ENCODE measurements at places on chromosomes 7 and 10.
A peak's percentile ranks its signal among the peaks of the same experiment; 100 is the strongest.

GRCh38 chr7:2945171-2945570 lies 98.5 kb downstream of the CARD11 start:
- no peak for DNase-seq

DNA sequence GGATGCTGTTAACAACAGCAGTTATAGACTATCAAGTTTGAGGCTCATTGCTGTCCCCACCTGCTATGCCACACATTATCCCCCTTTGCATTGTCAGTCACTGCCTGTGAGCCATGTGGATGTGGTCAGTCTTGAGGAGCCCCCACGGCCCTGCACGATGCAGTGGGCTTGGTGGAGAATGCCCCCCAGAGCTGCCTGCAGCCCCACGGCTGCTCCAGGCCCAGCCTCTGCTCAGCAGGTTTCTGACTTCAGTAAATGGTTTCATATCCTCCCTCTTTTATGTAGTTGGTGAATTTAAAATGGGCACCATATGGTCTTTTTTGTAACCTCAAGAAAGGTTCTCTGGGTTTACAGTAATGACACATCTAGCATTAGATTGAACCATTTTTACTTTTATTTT lies 164.1 kb downstream of the EBF3 start:
- DNase-seq: no peak

- DNase-seq: no peak
These were observed 76.8 kb downstream of the ADK start for GRCh38 chr10:74227697-74228424.

GRCh38 chr10:19986591-19986990 lies 170.4 kb downstream of the PLXDC2 start:
- DNase-seq: no peak

- DNase-seq: peak; percentile 40
These were observed 53.0 kb upstream of the TNKS2 start for GRCh38 chr10:91745090-91745831.

- no peak for DNase-seq
These were observed 41.8 kb downstream of the PLEKHA8 start for GRCh38 chr7:30070052-30070451.

DNA sequence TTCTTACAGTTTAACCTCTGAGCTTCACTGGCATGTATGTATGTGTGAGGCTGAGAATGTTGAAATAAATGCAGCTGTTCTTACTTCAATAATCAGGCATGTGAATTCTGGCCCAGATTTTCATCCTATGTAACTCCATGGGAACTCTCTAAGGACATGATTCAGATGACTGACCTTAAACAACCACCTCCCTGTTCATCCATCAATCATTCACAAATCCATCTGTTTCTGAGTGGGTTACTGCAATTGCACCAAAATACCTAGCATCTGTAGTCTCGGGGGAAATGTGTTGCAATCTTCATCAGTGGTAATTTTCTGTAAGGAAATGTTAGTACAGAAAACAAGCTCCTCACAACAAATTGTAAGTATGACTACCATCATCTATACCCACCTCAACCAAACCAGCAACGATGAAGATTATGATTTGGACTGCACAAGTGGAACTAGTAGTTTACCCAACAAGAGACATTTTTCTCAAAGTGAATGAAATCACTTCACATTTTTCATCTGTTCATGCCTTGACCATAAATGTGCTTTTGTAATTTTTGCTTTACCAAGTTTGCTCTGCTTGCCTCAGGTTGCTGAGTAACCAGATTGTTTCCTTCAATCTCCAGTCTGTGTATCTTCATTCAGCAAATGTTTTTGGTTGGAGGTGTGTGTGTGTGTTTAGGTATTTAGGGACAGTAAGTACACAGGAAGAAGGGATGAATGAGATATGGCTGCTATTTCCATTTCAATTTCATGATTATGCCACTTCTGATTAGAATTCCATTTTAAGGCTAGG lies 65.7 kb upstream of the FZD8 start:
- DNase-seq: no peak

DNA sequence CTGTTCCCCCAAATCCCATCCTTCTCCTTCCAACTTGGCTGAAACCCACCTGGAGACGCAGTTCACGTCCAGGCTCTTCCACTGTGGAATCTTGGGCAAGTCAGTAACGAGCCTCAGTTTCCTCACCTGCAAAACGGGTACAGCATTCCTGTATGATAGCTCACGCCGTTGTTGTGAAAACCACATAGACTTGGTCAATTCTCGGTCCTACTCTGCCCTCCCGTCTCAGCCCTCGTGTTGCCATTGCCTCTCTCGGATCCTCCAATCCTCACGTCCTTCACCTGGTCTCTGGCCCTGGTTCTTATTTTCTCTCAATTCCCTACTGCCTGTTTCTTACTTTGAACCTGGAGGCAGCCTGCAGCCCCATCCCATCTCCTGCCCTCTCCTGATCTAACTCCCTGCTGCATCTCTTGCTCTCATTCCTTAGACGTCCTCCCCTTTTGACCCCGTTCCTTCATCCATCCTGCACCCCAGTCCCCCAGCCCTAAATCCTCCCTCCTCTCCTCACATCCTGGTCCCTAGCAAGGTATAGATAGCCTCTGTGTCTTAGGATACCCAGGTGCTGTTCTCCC lies 2.0 kb upstream of the MUC12 start:
- DNase-seq: peak; percentile 66

- DNase-seq: no peak
These were observed 19.8 kb upstream of the FAM133B start for GRCh38 chr7:92609921-92610518.

DNA sequence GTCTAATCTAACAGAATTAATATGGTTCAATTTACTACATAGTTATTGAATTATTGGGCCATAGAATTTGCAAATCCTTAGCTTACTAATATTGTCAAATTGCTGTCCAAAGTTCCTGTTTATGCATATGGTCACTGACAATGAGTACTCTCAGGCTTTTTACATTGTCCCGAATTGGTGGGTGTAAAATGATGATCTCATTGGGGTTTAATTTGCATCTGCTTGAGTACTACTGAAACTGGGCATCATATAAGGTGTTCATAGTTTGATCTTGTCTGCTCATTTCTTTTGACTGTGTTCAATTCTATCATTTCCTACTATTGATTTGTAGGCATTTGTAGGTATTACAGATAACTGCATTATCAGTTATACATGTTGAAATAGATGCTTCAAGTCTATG lies 12.7 kb downstream of the ABCA13 start:
- DNase-seq: no peak

DNA sequence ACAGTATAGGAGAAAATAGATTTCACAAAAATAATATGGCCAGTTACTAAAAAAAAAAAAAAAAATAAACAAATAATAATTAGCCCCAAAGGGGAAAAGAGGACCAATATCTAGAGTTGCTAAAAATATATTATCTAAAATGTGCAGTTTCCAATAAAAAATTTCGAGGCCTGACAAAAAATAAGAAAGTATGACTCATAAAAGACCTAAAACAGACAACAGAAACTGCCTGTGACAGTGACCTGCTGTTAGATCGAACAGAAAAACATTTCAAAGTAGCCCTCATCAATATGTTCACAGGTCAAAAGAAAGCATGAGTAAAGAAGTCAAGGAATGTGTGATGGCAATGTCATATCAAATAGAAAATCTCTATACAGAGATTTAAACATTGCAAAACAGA lies 11.8 kb upstream of the TSPAN12 start:
- DNase-seq: no peak

DNA sequence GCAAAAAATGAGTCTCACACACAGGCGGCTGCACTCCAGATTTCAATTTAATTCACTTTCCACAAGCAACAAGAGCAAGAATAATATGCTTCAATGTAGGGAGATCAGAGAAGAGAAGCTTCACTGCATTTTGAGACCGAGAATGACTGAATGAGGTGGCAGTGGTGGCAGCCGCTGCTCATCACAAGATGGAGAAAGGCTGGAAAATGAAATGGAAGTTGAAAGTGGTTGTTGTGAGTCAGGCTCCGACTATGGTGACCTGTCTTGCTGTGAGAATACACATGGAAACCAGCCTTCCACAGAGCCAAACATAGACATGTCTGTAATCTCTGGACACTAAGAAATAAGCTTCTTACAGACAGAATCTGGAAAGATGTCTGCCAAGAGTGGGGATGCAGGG lies 499.6 kb upstream of the LRRN3 start:
- no peak for DNase-seq

DNA sequence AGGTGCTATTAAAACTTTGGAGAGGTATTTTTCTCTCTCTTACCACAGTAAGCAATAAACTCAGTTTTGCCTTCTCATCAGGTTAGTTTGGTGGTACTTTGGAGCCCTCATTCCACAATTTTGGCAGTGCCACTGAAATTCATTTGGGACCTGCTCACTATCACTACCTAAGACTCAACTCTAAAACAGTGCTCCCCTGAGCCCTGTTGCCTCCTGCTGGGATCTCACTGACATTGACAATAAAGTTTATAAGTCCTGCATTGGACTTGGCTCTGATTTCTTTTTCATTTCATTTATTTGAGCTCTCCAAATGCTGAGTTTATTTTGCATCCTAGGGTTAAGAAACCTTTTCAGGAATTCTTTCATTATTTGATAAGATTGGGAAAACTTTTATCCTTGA lies 130.8 kb upstream of the HPS1 start:
- DNase-seq: no peak

- DNase-seq: no peak
These were observed 549.1 kb upstream of the DPP6 start for GRCh38 chr7:153503093-153503492.

DNA sequence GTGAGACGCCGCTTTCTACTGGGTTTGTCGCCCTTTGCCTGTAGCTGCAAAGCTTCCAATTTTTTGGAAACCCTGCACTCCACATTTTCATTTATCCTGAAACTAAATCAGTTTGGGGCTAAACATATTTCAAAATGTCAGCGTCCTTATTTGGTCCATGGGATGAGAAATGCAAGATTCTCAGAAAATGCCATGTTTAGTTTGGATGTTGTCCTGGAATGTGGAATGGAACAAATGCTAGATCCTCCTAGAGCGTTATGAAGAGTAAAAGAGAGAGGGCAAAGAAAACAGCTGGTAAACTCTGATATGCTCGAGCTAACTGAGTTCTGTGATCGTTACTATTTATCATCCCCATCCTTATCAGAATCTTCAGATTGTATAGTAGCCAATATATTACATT lies 236.9 kb downstream of the KLF6 start:
- DNase-seq: no peak

GRCh38 chr10:51297438-51297837 lies 223.2 kb downstream of the PRKG1 start:
- no peak for DNase-seq

DNA sequence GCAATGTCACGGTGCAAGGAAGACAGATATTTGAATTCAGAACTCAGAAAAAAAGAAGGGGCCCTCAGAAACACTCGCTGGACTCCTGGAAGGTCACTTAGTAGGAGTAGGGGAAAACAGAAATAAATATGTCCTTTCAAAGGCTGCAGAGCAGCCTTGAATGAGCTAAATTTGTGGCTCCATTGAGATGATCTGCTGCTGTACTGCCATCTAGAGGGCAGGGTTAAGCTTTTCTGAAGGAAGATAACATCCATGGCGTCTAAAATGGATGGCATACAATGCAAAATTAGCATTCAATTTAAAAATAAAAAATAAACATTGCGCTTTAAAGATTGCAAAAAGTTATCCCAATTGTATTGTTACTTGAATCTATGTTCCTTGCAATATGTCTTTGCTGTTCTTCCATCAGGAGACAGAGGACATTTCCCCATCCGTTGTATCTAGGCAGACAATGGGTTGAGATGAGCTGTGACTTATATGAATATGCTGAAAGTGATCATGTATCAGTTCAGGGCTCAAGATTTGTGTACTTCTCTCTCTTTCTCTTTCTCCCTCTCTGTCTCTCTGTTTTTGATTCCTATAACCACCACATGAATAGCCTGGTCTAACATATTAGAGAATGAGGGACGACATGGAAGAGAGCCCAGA lies 642.2 kb downstream of the SH2D4B start:
- peak; percentile 21 for DNase-seq

GRCh38 chr10:131311661-131312477 lies at the start of gene TCERG1L:
TSS of gene TCERG1L (minus strand) at chr10:131311721. CDS start at chr10:131311635, 86 bp downstream.
- DNase-seq: peak; percentile 70

DNA sequence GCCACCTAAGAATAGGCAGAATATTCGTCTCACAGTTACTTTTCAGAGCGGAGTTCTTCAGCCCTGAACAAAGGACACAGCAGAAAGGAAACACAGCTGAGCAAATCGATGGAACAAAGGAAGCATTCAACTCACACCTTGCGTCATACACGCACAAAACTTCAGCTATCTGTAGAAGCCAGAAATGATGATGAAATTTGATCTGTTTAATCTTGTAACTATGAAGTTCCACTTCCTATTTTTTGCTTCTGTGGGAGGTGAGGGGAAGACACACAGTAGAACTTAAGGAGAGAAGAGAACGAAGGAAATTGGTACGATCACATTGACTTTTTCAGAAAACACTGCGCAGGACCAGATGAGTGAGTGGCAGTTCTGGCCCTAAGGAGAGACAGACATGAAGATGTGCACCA lies 26.2 kb downstream of the FAM171A1 start:
- DNase-seq: peak; percentile 87

GRCh38 chr7:1806354-1806753 lies 136.3 kb downstream of the ELFN1 start:
- DNase-seq: no peak

GRCh38 chr7:157645539-157645938 lies 308.7 kb downstream of the DNAJB6 start:
- no peak for DNase-seq
